ENCODE measurements at places on chromosomes 11 and 22.

DNA sequence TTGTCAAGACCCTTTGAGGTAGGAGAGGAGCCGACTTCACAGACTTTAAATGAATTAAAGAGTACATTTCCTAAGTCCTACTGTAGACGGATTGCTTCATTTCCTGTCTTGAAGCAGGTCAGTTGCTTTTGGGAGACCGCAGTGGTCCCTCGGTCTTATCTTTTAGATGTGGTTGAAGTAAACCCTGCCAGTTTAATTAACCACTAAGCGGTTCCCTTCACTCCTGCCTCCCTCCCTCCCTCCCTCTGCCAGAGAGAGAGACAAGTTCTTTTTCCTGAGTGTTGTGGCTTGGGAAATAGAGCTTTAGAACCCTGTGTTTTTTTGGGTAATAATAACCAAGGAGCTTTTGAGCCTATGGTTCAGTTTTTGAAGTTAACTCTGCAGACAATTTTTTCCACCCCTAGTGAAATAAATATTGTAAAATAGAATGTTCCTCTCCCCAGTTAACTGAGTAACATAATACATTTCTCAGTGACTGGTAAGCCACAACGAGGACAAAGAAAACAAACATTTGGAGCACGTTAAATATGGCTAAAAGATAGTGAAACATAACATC lies 147.5 kb downstream of the LDLRAD3 start:
- DNase-seq = no peak

- DNase-seq = no peak
Measured at GRCh38 chr11:7279676-7280075, 28.0 kb downstream of the SYT9 start.

- DNase-seq = no peak
Measured at GRCh38 chr22:47836957-47837356, 1074.5 kb downstream of the TBC1D22A start.

- no peak for DNase-seq
Measured at GRCh38 chr11:3123761-3124733, 41.1 kb downstream of the OSBPL5 start.

DNA sequence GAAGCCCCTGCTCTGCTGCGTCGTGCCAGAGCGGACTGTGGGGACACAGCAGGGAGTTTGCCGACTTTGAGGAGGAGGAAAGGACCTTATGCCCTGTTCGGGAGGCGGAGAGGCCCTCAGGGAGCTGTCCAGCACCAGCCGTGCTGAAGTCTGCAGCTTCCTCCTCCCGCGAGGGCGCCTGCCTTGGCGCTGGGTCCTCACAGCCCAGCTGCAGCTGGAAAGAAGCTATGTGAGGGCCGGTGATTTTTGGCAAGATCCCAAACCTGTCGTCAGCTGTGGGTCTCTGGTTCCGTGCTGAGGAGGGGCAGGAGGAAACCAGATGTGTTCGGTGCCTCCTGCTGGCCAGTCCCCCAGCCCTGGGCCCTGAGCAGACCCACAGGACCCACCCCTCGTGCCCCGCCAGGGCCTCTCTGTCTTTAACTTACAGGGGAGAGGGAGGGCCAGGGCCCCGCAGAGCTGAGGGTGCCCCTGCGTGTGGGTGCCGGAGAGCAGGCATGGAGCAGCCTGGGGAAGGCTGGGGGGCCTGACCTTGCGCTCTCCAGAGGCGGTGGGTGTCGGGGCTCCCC lies 12.0 kb downstream of the BRSK2 start:
- no peak for DNase-seq

GRCh38 chr11:102471474-102471873 lies 18.9 kb upstream of the TMEM123 start:
- no peak for DNase-seq

DNA sequence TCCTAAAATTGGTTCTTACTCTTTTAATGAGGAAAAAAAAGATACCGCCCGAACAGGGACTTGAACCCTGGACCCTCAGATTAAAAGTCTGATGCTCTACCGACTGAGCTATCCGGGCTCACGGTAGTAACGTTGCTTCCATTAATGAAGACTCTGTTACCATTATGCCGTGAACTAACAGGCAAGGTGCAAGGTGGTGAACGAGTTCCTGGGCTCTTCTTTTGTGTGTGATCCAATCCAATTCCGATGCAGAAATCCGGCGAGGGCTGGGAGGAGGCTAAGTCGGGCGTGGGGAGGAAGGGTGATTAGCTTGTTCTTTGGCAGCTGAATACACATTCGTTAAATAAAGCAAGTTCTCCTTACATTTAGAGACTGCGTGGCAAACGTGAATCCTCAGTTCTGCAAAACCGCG lies 49.0 kb downstream of the OR4D9 start:
- peak; percentile 61 for DNase-seq

- DNase-seq = no peak
Measured at GRCh38 chr11:96057502-96057901, 133.6 kb upstream of the MTMR2 start.

- DNase-seq = no peak
Measured at GRCh38 chr11:30775233-30775522, 189.0 kb upstream of the MPPED2 start.

All from stimulated activated CD8-positive, alpha-beta memory T cell treated with anti-CD3 and anti-CD28 coated beads, Interleukin-4, amount 100 ng/mL, for 1 hour (primary cell).